ENCODE measurements at places on chromosomes 12 and 14.
A peak's percentile ranks its signal among the peaks of the same experiment; 100 is the strongest.

DNA sequence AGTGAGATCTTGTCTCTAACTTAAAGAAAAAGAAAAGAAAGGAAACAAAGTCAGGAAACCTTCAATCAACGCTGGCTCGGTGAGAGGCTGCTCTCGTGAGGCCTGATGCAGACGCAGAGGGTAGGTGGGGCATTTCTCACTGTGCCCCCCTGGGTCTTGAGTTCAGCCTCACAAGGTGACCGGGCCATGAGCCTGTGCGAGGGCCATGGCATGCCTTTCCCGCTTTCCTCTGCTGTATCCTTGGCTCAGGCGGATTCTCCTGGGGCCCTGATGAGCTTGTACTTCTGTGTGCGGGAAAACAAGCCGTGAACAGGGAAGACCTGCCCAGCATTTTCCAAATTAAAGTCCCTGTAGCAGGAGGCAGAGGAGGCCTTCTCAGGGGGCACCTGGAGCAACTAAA lies 20.2 kb downstream of the ADGRD1 start:
- DNase-seq: no peak

GRCh38 chr12:1117970-1118563 lies 127.0 kb downstream of the ERC1 start:
- peak; percentile 67 for DNase-seq

- DNase-seq: no peak
Observed at GRCh38 chr14:67133595-67134441, 55.4 kb upstream of the GARIN2 start.

- no peak for DNase-seq
Observed at GRCh38 chr14:38900887-38901286, 202.1 kb downstream of the SEC23A start.

GRCh38 chr12:130266751-130267150 lies 70.9 kb upstream of the PIWIL1 start:
- no peak for DNase-seq

DNA sequence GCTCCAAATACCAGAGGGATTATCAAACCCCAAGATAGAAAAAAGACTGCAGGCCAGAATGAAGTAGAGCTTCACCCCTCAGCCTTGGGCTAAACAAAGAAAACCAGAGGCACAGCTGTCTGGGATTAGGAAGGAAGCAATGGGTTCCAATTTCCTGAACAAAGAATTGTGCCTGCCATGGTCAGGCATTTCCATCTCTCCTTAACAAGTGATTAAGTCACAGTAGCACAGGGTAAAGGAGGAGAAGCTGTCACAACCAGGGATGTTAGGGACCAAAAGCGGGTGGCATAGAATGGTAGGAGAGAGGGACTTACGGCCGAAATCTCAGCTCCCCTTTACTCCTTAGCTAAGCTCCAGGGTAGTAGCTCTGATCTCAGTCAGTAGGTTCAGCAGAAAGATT lies 33.9 kb downstream of the SPTLC2 start:
- DNase-seq: no peak

- no peak for DNase-seq
Observed at GRCh38 chr12:88325076-88325815, 183.1 kb downstream of the TMTC3 start.

DNA sequence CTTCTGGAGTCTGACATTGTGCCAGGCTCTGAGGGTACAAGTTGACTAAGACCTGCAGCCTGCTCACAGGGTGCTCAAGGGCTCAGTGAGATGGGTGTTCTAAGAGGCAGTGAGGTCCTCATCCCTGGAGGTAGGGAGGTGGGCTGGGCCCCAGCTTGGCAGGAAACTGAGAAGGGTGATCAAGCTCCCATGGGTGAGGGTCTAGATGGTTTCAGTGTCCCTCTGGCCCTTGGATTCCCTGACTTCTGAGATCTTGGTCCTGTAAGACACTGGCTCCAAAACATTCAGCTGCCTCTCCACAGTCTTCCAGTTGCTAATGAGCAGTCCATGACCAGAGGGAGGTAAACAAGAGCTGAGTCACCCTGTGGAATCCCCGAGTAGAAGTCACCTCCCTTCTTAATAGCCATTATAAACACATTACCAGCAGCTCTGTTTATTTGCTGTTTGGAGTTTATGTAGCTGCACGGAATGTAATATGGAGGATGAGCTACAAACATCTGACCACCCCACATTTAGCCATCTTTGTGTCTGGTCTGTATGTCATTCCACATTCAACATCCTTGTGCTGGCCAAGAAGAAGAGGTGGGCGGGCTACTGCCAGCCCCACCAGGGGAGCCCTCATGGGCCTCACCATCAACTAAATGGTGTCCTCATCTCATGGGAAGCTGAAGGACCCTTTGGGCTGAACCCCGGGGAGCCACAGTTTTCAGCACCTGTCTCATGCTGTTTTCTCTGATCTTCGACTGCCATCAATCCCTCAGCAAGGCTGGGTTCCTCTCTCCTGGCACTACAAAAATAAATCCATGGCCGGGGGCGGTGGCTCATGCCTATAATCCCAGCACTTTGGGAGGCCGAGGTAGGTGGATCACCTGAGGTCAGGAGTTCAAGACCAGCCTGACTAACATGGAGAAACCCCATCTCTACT lies 37.2 kb upstream of the BDKRB2 start:
- DNase-seq: peak; percentile 16

DNA sequence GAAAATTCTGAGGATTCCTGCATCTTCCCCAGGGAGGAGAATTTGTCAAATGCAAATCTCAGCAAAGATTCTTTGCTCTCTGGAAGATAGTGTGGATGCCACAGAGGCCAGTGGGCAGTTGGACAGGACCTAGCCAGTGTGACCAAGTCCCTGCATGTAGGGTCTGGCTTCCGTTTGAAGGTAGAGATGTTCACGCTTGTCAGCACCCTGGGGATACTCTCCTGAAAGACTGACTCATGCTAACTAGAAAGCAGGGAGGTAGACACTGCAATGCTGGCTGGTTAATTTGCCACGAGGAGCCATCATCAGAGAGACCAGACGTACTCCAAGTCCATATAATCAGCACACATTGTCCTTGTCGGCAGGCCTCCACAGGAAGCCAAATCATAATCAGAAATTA lies 130.1 kb downstream of the SAMD4A start:
- no peak for DNase-seq

DNA sequence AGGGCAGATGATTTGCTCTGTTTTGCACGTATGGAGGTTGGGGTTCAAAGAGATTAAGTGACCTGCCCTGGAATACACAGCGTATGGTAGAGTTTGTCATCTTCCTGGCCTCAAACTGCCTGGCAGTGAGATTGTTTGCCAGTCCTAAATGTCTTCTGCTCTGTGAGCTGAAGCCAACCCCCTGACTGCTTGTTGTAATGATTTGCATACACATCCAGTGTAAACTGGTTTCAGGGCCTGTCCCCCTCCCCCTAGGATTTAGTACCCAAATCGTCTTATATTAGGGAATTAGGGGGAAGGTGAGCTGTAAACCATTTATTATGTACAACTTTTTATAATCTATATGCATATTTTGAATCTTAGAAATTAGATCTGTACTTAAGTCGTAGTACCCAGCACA lies 38.4 kb downstream of the AKAP3 start:
- no peak for DNase-seq

DNA sequence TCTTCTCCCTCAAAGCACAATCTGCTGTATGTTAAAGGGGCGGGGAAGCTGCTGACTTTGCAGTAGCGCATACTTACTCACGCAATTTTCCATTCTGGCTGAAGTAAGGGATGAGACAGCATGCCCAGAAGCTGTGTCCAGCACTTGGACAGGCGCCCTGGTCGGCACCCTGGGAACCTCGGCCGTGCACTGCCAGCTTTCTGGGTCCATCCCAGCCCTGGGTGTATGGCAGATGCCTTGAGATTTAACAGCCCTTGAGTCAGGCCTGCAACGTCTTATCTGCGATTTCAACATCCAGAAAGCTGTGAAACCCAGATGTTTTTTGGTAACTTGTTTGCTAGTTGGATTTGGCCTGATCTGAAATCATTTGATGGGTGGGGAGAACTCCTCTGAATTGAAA lies 16.1 kb downstream of the EML1 start:
- no peak for DNase-seq

DNA sequence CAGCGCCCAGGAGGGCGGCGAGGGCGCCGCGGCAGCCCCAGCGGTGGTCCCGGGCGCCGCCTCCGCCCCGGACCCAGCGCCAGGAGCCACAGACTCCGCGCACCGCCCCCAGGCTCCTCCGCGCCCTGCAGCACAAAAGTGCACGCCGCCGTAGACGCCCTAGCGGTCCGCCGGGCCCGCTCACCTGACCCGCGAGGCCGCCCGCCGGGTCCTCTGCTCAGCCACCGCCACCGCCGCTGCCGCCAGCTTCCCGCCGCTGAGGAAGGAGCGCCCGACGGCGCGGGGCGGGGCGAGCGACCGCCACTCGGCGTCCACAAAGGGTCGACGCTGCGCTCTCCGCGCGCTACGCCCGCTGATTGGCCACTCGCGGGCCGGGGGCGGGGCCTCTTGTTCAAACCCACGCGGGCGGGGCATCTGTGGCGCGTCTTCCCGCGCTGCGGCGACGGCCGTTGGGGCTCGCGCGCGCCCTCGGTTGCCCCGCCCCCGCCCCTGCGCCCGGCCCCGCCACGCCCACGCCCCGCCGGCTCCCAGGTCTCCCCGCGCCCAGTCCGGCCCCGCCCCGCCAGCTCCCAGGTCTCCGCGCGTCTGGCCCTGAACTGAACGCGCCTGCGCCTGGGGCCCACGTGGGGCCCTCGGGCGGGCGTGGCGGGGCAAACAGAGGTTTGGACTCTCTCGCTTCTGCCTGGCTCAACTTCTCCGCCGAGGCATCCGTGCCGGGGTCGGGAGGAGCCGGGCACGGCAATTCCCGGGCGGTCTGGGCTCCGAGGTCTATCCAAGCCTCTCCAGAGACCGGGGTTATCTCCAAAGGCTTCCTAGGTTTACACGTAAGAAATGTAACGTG lies at the start of gene CDCA4:
TSS of gene CDCA4 (minus strand) at position 269 of the 841 bp plus-strand sequence. CDS start 9,154 bp downstream, outside the sequence.
- peak; percentile 98 for DNase-seq

- no peak for DNase-seq
Observed at GRCh38 chr12:19819231-19819630, 379.9 kb downstream of the AEBP2 start.

- DNase-seq: no peak
Observed at GRCh38 chr14:76473481-76474263, 97.7 kb downstream of the ESRRB start.

DNA sequence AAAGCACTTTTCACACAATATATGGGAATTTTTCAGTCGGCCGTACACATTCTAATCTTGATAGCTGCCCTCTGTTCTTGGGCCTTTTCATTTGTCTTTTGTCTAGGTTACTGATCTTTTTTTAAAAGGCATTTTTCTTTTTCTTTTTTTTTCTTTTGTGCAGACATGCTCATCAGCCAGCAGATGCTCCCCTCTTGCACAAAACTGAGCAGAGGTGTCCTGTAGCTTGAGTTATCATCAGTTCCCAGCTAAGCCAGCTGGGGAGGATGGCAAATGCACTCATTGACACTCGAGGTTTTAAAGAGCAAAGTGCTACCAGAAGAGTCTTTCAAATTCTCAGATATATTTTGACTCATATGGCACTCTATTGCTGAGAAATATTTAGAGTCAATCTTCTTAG lies 913.9 kb upstream of the SEL1L start:
- no peak for DNase-seq

GRCh38 chr12:55642267-55642666 lies 5.6 kb downstream of the OR10P1 start:
- DNase-seq: no peak

- DNase-seq: no peak
Observed at GRCh38 chr12:48813465-48814261, 4.6 kb upstream of the CACNB3 start.

- DNase-seq: no peak
Observed at GRCh38 chr14:23021434-23021833, 11.5 kb upstream of the C14orf93 start.

DNA sequence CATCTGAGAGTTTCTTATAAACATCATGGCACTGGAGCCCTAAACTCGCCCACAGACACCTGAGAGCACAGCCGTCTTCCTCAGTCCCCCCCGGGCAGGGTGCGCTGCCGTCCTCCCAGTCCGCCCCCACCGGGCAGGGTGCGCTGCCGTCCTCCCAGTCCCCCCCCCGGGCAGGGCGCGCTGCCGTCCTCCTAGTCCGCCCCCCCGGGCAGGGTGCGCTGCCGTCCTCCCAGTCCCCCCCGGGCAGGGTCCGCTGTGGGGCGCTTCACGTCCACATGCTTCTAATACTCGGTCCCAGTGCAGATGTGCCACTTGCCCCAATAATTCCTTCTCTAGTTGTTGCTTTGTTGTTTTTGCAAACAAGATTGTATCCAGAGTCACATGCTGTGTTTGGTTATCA lies 6.9 kb upstream of the ADSS1 start:
- no peak for DNase-seq

- no peak for DNase-seq
Observed at GRCh38 chr12:23423097-23423687, 526.3 kb downstream of the SOX5 start.

GRCh38 chr14:25350021-25350420 lies 300.1 kb upstream of the STXBP6 start:
- DNase-seq: no peak

DNA sequence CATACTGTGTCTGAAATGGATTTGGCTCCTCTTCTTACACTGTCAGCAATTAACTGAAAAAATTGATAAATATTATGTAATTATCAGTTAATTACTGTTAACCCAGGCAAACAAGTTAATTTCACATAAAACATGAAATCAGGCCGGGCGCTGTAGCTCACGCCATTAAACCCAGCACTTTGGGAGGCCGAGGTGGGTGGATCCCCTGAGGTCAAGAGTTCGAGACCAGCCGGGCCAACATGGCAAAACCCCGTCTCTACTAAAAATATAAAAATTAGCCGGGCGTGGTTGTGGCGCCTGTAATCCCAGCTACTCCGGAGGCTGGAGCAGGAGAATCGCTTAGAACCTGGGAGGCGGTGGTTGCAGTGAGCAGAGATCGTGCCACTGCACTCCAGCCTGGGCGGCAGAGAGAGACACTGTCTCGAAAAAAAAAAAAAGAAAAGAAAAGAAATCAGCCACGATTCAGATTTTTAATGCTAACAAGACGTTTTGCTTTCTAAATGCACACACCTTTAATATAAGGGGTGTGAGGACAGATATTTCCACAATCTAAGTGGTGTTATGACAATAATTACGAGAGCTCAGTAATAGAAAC lies 473 bp upstream of the TMEM19 start:
- peak; percentile 17 for DNase-seq

DNA sequence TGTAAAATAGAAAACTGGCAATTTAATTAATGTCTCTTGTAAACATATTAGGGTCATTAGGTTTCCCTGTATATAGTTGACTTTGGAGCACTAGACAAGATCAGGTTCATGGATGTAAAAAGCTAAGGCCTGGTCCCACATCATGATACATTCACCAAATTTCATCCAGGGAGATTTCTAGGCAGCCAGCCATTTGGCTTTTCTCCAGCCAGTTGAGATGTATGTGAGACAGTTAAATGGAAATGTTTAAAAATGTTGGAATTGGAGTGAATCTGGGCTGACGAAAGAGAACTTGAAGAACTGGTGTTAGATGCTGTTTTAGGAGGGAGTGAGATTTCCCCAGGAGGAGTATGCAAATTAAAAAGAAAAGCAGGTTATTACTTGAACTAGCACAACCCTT lies 41.8 kb upstream of the CLEC14A start:
- no peak for DNase-seq

DNA sequence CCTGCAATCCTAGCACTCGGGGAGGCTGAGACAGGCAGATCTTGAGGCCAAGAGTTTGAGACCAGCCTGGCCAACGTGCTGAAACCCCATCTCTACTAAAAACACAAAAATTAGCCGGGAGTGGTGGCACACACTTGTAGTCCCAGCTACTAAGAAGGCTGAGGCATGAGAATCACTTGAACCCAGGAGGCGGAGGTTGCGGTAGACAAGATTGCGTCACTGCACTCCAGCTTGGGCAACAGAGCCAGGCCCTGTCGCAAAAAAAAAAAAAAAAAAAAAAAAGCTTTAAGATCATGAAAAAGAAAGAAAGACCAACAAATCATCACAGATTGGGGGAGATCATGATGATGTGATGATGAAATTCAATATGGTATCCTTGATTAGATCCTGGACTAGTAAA lies 30.6 kb downstream of the WDR89 start:
- DNase-seq: no peak
